Hypothalamus (tissue), 51 donors: ENCODE measurements at places on chromosomes 13 and 19.

DNA sequence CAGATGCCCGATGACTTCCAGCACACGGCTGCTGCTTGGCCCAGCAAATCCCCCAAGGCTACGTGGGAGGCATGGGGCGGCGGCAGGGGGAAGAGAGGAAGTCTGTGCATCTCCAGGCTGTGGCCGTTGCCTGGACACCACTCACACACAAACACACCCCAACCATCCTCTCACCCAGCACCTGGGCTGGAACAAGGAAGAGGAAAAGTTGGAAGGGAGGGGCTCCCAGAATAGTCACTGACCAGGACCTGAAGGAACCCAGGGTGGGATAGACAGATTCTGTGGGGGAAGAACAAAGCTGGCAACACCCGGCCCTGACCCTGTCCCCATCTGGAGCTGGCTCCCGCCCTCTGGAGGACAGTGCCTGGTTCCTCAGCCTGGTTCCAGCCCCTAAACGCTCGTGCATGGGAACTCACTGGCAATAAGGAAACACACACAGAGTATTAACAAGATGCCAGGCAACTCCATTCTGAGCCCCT, 11.2 kb downstream of the PPP6R1 start:
- no peak for DNase-seq

- no peak for DNase-seq
These were observed 20.5 kb downstream of the IQCN start for GRCh38 chr19:18253716-18254115.

GRCh38 chr19:34359140-34359953, 5.6 kb upstream of the GPI start:
- peak; percentile 89 for DNase-seq

GRCh38 chr19:45781214-45782161, 802 bp downstream of the DMPK start:
- peak; percentile 20 for DNase-seq

DNA sequence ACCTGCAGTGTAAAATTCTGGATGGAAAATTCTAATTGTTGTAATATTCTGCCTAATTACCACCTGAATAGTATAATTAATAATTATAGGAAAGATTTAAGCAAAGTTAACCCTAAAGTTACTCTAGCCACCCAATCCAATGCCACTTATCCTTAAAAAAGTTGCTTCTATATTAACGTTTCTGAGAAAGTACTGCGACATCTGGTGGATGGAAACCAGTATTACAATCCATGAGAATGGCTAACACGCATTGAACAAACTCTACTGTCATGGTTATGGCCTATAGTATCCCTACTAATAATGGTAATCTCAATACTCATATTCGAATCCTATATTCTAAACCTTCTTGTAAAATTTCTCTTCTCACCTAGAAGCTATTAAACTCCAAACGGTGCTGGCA, 1551.8 kb downstream of the SLITRK1 start:
- DNase-seq, result no peak

DNA sequence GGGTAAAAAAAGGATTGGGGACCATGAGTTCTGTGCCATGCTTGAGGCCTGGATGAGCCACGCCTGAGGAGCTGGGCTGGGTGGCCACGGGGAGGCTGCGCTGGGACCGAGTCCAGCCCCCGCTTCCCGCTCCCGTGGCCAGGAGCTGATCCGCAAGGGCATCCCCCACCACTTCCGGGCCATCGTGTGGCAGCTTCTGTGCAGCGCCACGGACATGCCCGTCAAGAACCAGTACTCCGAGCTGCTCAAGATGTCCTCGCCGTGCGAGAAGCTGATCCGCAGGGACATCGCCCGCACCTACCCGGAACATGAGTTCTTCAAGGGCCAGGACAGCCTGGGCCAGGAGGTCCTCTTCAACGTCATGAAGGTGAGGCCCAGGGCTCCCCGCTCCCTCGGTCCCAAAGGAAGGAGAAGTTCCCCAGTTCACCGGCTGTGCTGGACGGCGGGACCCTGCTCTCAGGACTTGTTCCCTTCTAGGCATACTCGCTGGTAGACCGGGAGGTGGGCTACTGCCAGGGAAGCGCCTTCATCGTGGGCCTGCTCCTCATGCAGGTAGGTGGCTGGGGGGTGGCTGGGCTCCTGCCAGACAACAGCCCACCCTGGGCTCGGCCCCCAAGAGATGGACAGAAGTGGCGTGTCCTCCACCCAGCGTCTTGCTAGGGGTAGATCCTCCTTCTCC, 18.9 kb downstream of the EVI5L start:
- DNase-seq, result peak; percentile 44

DNA sequence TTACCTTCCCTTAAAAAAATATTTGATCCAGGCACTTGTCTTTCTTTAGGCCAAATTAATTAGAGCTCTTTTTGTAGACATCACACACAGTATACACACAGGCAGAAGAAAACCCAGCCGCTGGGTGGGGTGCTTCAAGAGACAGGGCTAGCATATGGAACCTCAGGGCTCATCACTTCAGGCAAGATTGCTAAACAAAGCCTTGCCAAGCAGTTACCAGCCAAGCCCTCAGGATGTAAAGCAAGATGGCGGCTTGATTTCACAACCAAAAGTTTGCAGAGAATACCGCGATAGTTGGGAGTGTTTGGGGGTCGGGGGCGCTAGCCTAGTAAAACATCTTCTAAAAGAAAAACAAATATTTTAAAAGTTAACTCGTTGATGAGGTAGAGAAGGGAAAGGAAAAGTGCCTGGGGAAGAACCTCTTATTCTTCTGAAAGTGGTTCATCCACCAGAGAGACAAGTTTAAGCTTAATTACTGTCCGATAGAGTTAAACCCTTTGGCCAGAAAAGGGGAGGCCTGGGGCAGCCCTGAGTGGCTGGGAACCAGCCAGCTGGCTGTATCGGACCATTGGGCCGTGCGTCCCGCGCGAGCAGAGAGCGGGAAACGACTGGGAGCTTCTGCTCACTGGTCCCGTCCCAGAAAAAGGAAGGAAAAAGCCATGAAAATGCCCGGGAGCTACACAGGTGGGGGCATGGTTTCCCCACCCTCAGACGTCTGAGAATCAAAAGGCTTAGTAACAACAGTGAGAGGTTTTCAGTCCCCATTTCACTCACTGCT, 254.9 kb upstream of the PCDH20 start:
- DNase-seq, result no peak

DNA sequence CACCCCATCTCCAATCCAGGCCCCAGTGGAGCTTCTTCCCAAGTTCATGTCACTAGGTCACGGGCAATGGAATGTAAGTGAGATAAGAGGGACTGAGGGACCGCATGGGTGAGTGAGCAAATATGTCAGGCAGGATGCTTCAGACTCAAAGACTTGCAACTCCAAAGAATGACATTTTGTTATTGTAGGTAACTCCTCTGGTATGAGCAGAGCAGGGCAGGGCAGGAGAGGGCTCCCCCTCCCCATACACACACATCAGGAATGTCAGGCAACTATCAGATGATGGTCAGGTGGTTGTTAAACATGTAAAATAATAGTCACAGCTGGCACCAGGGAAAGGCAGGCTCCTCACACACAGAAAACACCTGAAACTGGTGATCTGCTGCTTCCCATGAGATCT, 10.6 kb downstream of the ERVV-2 start:
- DNase-seq, result no peak

DNA sequence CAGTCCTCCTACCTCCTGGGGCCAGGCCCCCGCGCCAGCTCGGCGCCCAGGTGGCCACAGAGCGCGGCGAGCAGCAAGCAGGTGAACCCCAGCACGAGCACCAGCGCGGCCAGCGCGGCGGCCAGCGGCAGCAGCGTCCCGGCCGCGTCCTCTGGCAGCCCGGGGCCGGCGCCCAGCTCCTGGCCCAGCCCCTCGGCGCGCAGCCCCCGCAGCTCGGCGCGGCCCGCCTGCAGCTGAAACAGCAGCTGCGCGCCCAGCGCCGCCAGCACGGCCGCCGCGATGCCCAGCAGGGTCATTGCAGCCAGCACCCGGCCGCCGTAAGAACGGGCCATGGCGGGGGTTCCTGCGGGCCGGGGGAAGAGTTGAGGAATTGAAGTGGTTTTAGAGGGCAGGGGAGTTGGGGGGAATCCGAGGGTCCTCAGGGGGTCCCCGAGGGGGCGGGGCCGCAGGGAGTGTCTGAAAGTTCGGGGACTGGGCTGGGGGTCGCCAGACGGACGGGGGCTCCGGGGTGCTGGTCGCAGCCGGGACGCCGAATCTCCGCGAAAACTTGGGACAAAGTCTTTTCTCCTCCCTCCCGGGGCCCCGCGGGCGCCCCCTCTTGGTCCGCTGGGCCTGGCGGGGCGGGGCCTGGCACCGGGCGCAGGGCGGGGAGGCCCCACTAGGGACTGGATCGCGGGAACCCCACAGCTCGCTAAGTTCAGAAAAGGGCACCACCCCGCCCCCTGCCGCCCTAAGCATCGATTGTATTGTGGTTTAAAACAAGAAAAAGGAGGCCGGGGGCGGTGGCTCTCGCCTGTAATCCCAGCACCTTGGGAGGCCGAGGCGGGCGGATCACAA, at the start of gene TMEM221:
Gene TMEM221, minus strand, starts transcription at position 538 of the 837 bp plus-strand sequence. Its CDS starts 206 bp downstream, at position 332.
- DNase-seq, result no peak

- no peak for DNase-seq
These were observed 117.2 kb downstream of the ATP11A start for GRCh38 chr13:112806739-112807652.

- no peak for DNase-seq
These were observed 336.4 kb downstream of the ZNF536 start for GRCh38 chr19:30708416-30709178.

DNA sequence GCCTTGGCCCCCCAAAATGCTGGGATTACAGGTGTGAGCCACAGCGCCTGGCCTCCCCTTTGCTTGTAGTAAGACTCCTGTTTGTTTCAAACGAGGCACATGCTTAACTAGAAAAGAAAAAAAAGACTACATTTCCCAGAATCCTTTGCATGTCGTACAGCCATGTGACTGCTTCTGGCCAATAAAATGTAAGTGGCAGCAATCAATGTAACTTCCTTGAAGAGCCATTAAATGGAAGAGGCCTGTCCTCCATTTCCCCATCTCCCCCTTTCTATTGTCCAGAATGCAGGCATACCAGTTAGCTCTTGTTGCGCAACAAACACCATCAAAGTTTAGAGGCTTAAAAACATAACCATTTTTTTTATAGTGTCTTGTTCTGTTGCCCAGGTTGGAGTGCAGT, 10.4 kb upstream of the GPR32 start:
- no peak for DNase-seq

DNA sequence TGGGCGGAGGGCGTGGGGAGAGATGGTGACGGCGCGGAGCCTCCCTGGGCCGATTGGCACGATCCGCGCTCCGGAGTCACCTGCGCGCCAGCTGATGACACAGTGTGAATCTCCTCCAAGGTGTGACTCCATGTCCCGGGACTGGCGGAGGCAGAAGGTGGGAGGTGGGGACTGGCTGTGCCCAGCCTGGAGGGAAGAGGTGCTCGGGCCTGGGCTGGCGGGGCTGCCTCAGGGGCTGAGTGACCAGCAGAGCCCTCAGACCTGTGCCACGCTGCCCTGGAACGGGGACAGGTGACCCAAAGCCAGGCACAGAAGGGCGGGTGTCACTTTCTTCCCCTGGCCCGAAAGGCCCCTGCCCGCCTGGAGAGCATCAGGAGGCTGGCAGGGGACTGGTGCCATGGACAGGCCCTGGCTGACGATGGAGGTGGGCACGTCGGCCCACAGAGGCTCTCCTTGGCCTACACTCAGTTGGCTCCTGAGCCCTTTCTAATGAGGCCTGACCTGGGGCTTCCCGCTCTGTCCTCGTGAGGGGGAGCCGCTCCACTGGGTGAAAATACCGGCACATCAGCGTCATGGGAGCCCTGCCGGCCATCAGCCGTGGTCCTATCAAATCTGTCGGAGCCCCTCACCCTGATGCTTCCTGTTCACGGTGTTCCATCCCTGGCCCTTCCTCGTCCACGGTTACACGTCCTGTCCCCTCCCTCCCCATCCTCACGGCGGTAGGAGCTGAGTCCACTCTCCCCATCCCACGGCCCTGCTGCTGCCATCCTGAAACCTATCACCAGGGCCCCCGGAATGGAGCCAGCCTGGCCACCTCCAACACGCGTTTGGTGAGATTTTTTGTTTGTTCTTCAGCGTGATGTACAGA, 75.6 kb downstream of the SPACA7 start:
- DNase-seq, result no peak

DNA sequence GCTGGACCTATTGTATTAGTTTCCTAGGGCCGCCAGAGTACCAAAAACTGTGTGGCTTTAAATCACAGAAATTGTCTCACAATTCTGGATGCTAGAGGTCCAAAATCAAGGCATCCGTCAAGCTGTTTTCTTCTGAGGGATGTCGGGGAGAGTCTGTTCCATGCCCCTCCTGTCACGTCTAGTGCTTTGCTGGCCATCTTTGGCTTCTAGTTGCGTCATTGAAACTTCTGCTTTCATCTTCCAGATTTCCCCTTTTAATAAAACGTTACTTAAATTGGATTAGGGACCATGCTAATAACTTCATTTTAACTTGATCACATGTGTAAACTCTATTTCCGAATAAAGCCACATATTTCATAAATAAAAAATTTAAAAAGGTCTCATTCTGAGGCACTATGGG, 47.5 kb downstream of the TRPM4 start:
- no peak for DNase-seq

DNA sequence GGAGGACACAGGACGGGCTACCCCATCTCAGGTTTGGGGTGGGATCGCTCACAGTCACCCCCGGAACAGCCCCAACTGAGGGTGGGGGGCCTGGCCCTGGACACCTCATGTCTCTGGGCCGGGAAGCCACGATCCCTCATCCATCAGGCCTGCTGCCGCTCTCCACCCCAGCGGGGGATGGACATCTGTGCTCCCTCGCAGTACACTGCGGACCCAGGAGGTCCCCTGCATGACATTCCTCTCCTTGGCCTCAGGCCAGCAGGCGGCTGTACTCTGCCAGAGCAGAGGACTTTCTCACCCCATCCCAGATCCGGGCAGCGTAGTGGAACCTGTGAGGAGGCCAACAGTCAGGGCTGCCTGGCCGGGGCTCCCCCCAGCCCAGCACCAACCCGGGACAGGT, 15.5 kb downstream of the IRGC start:
- no peak for DNase-seq
